Iris pigment epithelial cell (primary cell): ENCODE measurements at places on chromosomes 3 and 15.

DNA sequence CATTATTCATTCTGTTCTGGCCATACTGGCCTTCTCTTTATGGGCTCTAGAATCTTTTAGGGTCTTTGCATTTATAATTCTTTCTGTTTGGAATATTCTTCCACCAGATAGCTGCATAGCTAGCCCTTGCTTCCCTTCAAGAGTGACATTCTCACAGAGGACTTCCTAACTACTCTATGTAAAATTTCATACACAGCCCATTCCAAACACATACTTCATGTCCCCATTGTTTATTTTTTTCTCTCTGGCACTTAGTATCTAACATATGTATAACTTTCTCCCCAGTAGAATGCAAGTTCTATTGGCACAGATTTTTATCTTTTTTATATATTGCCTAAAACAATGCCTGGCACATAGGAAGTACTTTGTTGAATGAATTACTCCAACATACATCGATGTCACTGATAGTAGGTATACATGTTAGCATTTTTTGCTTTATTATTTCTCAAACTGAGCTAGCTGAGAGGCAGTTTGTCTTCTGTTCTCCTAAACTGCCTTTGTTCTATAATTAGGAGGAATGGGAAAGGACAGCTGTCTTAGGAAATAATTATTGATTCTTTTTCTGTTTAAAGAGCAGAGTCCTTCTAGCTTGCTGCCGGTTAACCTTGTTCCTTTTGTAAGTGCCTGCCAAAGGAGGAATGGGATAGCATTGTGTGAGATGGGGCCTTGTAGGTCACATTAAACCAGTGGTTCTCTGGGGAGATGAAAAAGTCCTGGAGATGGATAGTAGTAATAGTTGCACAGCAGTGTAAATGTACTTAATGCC is 7.9 kb downstream of the FAM162A start:
- DNase-seq, result no peak

DNA sequence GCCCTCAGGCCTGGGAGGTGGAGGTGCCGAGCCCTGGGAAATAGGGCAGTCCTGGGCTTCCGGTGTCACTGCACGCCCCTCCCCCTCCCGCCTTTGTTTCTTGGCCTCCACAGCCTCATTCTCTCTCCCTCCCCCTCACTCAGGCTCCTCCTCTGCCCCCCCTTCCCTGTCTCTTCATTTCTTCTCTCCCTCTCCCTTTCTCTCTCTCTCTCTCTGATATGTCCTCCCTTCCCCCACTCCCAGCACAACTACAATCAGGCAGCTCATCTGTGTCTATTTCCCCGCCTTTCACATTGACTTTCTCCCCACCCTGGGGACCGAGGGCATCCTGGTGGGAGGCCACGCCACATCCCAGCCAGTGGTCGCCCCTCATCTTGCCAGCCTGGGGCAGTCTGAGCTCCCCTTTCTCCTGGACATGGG is 40.2 kb downstream of the IDH2 start:
- DNase-seq, result peak; percentile 22

DNA sequence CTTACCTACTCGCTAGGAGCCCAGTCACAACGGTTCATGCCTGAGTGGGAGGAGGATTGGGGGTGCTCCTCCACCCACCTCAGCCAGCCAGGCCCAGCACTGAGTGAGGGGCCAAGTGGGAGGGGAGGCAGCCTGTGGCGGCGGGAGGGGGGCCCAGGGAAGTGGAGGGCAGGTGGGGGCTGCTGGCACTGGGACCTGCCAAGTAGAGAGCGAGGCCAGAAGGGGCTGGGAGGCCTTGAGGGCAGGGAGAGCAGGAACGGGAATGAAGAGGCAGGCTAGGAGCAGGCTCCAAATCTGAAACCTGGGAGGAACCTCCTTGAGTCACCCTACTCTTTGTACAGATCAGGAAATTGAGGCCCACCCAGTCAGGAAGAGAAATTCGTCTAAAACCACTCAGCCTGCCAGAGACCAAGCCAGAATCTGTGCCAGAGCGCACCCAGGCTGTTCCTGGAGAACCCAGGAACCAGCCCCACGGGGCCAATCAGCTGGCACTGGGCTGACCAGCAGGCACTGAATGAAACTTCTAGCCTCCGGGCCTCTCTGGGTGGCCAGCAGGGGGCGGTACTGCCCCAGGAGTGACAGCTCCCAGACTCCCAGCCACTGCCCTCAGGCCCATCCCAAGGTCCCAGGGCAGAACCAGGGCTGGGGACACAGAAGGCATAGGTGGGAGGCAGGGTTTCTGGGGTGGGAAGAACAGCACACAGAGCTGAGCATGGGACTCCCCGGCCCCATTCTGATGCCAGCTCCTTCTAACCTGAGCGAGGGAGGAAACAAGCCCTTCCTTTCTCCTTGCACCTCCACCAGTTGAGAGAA is 14.8 kb upstream of the CYP11A1 start:
- peak; percentile 62 for DNase-seq

DNA sequence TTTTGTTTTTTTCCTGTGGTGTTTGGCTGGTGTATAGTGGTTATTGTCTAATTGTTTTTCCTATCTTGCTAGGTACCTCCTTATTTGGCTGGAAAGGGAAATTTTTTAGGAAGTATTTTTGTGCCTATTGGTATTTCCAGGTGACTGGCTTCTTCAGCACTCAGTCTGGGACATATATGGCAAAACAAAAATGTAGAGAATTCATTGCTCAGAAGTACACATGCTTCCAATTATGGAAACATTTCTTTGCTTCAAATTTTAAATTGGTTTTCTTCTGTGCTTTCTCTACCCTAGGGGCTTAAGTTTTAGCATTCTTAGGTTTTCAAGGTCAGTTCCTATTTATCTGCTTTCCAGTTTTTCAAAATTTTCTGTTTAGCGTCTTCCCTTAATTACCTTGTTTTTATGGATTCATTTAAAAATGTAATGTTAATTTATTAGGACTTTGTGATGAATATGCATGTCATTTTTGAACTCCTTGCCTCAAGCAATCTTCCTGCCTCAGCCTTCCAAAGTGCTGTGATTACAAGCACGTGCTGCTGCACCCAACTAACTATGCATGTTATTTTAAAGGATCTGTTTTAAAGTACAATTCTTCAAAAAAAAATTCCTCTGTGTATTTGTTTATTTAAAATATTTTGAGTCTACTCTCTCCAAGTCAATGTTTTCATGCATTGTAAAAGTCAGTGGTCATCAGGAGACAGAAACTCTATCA is 231.9 kb upstream of the DPPA4 start:
- no peak for DNase-seq

GRCh38 chr3:57727106-57727505 is 29.0 kb upstream of the SLMAP start:
- DNase-seq, result peak; percentile 63

GRCh38 chr15:66673410-66674322 is 28.4 kb upstream of the SMAD6 start:
- DNase-seq, result peak; percentile 37

DNA sequence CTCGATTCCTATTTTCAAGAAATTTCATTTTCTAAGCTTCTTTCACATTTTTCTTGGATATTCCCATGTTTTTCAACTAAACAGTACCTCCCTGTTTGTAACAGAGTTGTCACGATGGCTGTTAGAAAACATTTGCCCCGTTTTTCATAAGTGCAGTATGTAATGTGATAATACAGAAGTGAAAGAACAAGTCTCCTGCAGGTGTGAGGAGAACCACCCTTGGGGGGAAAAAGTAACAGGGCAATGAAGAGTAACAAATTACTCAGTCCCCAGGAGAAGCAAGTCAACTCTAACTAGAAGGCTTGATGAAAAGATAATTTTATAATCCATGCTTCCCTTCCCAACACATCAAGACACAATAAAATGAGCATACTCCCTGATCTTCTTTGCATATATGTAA is 493.3 kb downstream of the FOXP1 start:
- DNase-seq, result no peak

DNA sequence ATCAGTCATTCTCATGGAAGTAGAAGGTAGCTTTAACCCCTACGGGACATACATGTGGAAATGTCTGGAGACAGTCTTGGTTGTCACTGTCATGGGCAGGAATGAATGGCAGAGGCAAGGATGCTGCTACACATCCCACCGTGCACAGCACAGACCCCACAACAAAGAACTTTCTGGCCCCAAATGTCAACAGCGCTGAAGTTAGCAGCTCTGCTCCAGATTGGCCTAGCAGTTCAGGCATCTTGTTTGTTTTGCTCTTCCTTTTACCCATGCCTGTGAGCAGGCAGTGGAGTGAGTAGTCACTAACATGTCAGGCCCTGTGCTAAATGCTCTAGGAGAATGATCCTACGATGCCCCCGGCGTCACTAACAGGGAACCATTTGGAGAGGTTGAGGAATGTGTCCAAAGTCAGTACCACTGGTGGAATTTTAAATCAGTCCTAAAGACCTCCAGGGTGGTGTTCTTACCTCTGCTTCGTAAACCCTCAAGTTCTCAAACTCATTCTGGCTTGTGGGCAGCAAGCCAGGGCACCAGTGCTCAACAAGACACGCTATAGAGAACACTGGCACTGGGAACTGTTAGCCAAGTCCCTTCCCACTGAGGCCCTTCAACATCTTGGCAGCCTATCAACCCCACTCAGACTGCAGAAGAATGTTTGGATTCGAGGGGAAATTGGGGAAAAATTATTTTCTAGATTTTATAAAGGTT is 142.2 kb downstream of the FOXP1 start:
- no peak for DNase-seq

DNA sequence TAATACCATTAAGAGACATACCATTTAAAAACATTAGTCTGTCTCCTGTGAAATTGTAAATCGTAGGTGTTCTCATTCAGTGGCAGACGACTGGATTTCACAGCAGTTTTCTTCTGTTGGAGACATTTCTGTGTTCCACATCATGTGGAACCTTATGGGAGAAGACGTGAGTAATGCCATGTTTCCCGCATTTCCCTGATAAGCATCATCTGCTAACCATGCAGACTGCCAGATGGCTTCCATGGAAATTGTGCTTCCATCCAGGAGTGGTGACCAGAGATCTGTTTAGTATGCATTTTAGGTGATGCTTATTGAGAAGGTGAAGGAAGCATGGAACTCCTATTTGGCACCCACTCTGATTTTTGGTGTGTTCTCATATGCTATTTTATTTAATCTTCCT is 28.4 kb upstream of the ST3GAL6 start:
- no peak for DNase-seq

GRCh38 chr3:42681361-42682038 is 3.8 kb upstream of the KLHL40 start:
- DNase-seq, result no peak

DNA sequence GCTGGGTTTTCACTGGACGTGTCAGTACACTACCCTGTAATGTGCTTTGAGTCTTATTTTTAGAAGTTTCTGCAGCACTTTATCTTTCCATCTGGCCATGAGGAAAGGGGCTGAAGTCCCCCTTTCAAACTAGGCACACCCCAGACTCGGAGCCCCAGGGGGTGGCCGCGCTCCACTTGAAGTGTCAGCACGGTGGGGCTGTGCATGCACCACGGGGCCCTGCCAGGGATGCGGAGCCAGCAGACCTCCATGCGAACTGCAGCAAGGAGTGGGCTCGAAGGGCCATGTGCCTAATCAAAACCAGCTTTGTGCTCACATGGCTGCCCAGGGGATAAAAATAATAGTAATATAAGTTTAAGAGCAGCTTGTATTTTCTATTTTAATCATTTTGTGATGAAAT is 100.9 kb upstream of the HACD2 start:
- DNase-seq, result no peak

DNA sequence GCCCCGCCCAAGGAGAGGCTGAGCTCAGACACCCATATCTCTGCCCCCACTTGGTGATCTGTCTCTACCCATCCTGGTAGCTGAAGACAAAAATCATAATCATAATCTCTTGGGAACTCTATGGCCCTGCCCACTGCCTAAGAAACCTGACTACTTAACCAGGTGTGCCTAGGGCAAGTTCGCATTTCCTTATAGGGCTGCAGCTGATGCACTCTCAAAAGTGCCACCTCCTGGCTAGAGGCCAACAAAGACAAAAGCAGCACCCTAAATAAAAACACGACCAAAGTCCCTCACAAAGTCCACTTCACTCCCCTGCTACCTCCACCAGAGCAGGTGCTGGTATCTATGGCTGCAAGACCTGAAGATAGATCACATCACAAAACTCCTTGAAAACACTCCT is 250.4 kb upstream of the SLITRK3 start:
- no peak for DNase-seq

- no peak for DNase-seq
These were observed 31.9 kb upstream of the SPSB4 start for GRCh38 chr3:141019244-141019643.

DNA sequence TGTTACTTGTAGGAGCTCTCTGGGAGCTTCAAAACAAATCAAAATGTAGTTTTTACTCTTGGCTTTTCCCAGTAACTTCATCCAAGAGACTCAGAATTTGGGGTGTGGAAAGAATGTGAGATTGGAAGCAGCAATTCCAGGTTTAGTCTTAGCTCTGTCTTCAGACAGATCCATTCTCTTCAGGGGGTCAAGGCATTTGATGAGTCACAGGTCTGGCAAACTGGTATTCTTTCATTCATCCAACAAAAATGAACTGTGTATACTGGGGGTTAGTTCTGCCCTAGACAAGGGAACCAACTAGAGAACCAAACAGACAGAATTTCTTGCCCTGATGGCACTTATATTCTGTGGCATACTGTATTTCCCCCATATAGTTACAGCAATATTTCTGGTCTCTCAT is 36.3 kb upstream of the CADPS start:
- DNase-seq, result no peak

- DNase-seq, result no peak
These were observed 168.3 kb downstream of the SLCO3A1 start for GRCh38 chr15:92021792-92022191.

GRCh38 chr3:64539451-64540196 is 148.2 kb downstream of the ADAMTS9 start:
- peak; percentile 72 for DNase-seq

- no peak for DNase-seq
These were observed 611.5 kb downstream of the AGBL1 start for GRCh38 chr15:86691091-86691663.

DNA sequence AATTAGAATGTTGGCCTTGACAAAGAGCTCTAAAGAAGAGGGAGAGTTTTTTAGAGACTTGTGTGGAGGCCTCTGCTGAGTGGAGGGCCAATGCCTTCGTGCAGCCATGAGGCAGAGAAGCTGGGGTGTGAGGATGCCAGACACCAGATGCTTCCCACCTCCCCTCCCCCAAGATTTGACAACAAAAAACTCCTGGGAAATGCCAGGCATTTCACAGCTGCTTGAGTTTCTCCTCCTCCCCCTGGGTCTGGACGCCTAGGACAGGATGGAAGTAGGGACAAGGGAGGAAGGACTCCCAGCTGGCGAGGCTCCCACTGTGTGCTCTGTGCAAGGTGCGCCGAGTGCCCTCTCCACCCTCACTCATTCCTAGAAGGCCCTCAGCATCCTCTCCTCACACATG is 20.1 kb downstream of the TGM4 start:
- no peak for DNase-seq

GRCh38 chr15:97623091-97623661 is 337.3 kb upstream of the ARRDC4 start:
- no peak for DNase-seq

- no peak for DNase-seq
These were observed 8.0 kb upstream of the SEMA3B start for GRCh38 chr3:50260942-50261441.
